ENCODE measurements at places on chromosomes 1 and 21.

GRCh38 chr1:86987446-86987845 lies 73.0 kb downstream of the HS2ST1 start:
- no peaks in the 10 kb centered on the region for H3K36me3 ChIP-seq
- no peaks in the 10 kb centered on the region for H3K4me1 ChIP-seq
- no peaks in the 10 kb centered on the region for H3K27me3 ChIP-seq
- H3K27ac ChIP-seq, result no peak overlapping the region

- H3K27me3 ChIP-seq, result no peaks in the 10 kb centered on the region
- no peaks in the 10 kb centered on the region for H3K4me1 ChIP-seq
- H3K4me3 ChIP-seq, result no peak overlapping the region
- H3K36me3 ChIP-seq, result no peaks in the 10 kb centered on the region
- DNase-seq, result no peak
Measured at GRCh38 chr1:67060811-67061218, 6.9 kb upstream of the SLC35D1 start.

DNA sequence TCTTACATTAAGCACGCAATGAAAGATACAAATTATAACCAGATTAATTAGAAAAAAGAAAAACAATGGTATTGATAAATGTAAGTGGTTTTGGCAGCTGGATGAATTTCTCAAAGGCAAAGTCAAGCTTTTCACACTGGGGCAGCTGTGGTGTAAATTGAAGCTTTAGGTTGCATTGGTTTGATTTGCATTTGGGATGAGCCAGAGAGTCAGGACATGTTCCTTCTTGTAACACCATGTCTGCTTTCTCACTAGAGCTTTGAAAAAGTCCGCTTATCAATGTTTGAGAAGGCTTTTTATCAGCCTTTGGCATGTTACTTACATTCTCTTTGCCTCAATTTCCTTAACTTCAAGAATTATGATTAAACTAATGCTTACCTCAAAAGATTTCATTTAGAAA lies 173.9 kb downstream of the GPATCH2 start:
- DNase-seq, result no peak
- H3K27ac ChIP-seq, result no peak overlapping the region
- no peaks in the 10 kb centered on the region for H3K4me1 ChIP-seq
- H3K36me3 ChIP-seq, result no peaks in the 10 kb centered on the region
- no peaks in the 10 kb centered on the region for H3K27me3 ChIP-seq

DNA sequence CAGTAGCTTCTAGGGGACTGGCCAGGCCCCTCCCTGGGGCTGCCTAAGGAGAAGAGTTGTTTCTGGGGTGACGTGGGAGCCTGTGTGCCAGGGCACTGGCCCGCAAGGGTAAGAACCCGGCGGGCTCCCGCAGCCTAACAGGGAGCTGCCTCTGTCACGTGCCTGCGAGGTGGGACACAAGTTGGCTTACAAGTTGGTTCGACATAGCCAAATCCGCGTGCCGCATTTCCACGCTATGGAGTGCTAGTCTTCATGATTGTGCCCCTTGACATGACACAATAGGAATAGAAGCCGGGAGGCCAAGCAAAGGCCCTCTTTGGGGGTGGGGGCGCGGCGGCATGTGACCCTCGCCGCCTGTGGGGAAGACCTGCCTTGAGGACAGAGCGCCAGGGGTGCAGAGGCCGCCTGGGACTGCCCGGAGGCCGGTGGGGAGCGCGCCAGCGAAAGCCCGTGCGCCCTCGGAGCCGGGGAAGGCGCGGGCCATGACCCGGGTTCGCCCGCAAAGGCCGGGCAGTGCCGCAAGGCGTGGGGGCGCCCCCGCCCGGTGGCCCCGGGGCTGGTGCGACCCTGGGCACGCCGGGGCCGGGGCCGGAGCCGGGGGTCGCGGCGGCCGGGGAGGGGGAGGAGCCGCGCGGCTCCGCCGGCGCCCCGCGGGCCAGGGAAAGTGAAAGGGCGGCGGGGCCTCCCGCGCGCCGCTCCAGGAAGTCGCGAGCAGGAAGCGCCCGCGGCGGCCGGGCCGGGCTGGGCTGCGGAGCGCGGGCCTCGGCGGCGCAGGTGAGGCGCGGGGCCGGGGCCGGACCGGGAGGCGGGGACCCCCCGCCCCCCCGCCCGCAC lies at the start of gene SLC37A1:
SLC37A1 (plus strand) TSS at position 702 of the 834 bp plus-strand sequence. CDS start 4,603 bp downstream, outside the sequence.
- H3K4me1 ChIP-seq, result peaks cover 36% of the 10 kb centered on the region
- no peaks in the 10 kb centered on the region for H3K36me3 ChIP-seq

GRCh38 chr1:155174324-155175280 lies 953 bp downstream of the TRIM46 start:
- H3K4me1 ChIP-seq, result peaks cover 38% of the 10 kb centered on the region
- no peaks in the 10 kb centered on the region for H3K27me3 ChIP-seq
- H3K36me3 ChIP-seq, result no peaks in the 10 kb centered on the region
- peak overlapping the region; percentile 88 for H3K4me3 ChIP-seq

- H3K36me3 ChIP-seq, result no peaks in the 10 kb centered on the region
- H3K27me3 ChIP-seq, result no peaks in the 10 kb centered on the region
- no peak overlapping the region for H3K4me3 ChIP-seq
Measured at GRCh38 chr1:24341260-24341659, 22.1 kb downstream of the GRHL3 start.

DNA sequence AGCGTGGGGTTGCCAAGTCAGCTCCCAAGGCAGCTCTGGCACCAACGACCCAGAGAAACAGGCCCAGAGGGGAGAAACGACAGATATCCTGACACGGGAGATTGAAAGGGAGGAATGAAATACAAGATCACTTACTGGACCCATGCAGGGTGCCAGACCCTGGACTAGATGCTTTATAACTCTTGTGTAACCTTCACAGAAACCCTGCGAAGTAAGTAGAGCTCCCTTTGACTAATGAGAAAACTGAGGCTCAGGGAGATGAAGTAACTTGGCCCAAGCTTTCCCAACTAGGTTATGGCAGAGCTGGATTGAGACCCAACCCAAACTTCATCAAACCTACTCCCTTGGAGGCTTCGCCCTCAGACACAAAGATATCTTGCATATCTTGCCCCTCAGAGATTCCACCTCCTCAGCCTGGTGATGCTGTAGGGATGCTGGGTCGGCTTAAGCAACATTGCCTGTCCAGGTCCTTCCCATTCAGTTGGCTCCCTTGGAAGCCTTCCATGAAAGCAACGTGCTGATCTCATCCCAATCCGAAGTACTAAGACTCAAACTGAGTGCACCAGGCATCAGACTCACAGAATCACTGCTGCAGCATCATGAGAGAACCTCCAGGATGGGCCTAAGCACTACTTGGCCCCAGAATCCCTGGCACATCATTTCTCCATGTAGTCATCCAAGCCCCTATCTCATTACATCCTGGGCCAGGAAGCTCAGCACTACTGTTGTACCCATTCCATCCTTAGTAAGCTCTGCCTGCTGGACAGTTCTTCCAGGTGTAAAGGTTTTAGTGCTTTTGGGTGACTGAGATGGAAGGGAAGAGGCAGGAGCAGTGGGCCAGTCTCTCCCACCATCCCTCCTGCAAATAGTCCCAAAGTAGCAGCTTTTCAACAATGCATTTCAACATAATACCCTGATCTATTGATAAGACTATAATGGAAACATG lies 1.1 kb upstream of the IGSF9 start:
- H3K27ac ChIP-seq, result no peak overlapping the region
- no peak for DNase-seq
- H3K4me3 ChIP-seq, result peak overlapping the region; percentile 56
- no peaks in the 10 kb centered on the region for H3K36me3 ChIP-seq

- no peak overlapping the region for H3K4me3 ChIP-seq
- no peak for DNase-seq
- peaks cover 45% of the 10 kb centered on the region for H3K4me1 ChIP-seq
- no peaks in the 10 kb centered on the region for H3K27me3 ChIP-seq
- peak overlapping the region; percentile 91 for H3K27ac ChIP-seq
Measured at GRCh38 chr1:41494351-41495209, 10.1 kb upstream of the EDN2 start.

GRCh38 chr1:20486457-20487235 lies 636 bp upstream of the CAMK2N1 start:
- H3K4me1 ChIP-seq, result peaks cover 36% of the 10 kb centered on the region
- peak overlapping the region; percentile 85 for H3K27ac ChIP-seq
- H3K36me3 ChIP-seq, result no peaks in the 10 kb centered on the region
- no peaks in the 10 kb centered on the region for H3K27me3 ChIP-seq
- peak overlapping the region; percentile 79 for H3K4me3 ChIP-seq
- DNase-seq, result no peak

DNA sequence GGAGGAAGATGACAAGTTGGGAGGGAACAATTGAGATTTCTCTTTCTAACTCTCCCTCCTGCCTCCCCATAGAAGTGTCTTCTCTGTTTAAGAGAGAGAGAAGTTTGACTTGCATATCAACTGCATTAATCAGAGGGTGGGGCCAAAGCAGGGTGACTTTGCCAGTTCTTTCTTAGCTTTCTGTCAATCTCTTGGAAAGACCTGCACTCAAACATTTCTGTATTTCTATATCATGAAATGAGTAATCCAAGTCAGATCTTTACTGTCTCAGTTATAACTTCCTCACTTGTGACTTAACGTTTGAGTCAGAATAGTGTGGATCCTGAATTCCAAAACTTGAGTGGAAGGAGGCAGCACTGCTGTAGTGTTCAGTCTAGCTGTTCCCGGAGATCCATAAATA lies 180.8 kb upstream of the KCNK2 start:
- no peak for DNase-seq
- H3K36me3 ChIP-seq, result no peaks in the 10 kb centered on the region
- no peak overlapping the region for H3K4me3 ChIP-seq
- H3K4me1 ChIP-seq, result no peaks in the 10 kb centered on the region
- no peaks in the 10 kb centered on the region for H3K27me3 ChIP-seq

DNA sequence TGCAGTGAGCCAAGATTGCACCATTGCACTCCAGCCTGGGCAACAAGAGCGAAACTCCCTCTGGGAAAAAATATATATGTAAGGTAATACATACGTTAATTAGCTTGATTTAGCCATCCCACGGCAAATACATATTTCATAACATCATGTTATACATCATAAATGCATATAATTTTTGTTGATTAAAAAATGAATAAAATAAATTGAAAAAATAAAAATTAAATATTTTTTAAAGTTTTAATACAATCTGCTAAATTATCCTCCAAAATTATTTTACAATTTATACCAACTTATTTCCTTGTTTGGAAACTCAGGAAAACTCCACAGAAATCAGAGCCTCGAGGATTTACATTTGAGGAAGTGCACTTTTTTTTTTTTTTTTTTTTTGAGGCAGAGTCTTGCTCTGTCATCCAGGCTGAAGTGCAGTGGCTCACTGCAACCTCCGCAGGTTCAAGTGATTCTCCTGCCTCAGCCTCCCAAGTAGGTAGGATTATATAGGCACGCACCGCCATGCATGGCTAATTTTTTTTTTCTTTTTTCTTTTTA lies 12.6 kb upstream of the IPO9 start:
- no peak overlapping the region for H3K4me3 ChIP-seq
- no peak for DNase-seq
- peaks cover 70% of the 10 kb centered on the region for H3K36me3 ChIP-seq
- no peaks in the 10 kb centered on the region for H3K4me1 ChIP-seq
- H3K27ac ChIP-seq, result no peak overlapping the region

DNA sequence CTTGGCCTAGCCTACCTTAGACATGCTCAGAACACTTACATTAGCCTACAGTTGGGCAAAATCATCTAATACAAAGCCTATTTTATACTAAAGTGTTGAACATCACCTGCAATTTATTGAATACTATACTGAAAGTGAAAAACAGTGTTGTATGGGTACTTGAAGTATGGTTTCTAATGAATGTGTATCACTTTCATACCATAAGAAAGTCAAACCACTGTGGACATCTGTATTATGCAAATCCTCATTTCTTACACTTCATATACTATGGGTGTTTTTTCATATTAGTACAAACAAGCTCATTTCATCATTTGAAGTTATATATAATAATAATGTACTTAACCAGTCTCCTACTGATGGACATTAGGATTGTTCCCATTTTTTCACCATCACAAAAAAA lies 41.2 kb downstream of the TDRD5 start:
- H3K27ac ChIP-seq, result no peak overlapping the region
- H3K4me3 ChIP-seq, result no peak overlapping the region
- no peaks in the 10 kb centered on the region for H3K27me3 ChIP-seq

- no peaks in the 10 kb centered on the region for H3K27me3 ChIP-seq
- peaks cover 37% of the 10 kb centered on the region for H3K4me1 ChIP-seq
- DNase-seq, result no peak
- no peak overlapping the region for H3K27ac ChIP-seq
- no peaks in the 10 kb centered on the region for H3K36me3 ChIP-seq
- no peak overlapping the region for H3K4me3 ChIP-seq
Measured at GRCh38 chr1:223827193-223827663, 18.5 kb downstream of the TP53BP2 start.

GRCh38 chr1:119116725-119117124 lies 23.7 kb downstream of the WARS2 start:
- no peak for DNase-seq
- no peak overlapping the region for H3K27ac ChIP-seq
- no peaks in the 10 kb centered on the region for H3K36me3 ChIP-seq
- H3K4me1 ChIP-seq, result no peaks in the 10 kb centered on the region
- no peaks in the 10 kb centered on the region for H3K27me3 ChIP-seq

- no peaks in the 10 kb centered on the region for H3K27me3 ChIP-seq
- H3K36me3 ChIP-seq, result no peaks in the 10 kb centered on the region
- no peak overlapping the region for H3K4me3 ChIP-seq
- DNase-seq, result no peak
- peaks cover 28% of the 10 kb centered on the region for H3K4me1 ChIP-seq
Measured at GRCh38 chr1:5504364-5504740, 487.9 kb downstream of the NPHP4 start.

- H3K4me3 ChIP-seq, result no peak overlapping the region
- H3K4me1 ChIP-seq, result no peaks in the 10 kb centered on the region
- no peak for DNase-seq
- H3K27me3 ChIP-seq, result no peaks in the 10 kb centered on the region
- no peak overlapping the region for H3K27ac ChIP-seq
Measured at GRCh38 chr1:77288275-77288674, 6.5 kb downstream of the AK5 start.

DNA sequence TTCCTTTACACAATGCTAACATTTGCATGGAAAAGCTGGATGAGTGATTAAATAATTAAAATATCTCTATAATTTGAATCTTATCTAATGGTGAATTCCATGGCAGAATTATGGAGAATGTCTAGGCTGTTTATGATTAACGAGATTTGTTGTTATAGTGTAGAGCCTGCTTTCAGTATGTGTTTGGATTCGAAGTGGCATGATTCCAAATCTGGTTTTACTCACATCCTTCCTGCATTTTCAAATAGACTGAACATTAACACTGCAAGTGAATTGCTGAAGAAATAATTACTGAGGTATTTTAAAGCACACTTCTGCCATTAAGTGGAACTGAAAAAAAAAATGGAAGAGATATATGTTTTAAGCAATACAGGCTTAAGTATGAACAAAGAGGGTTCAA lies 5.1 kb upstream of the NEK7 start:
- no peak overlapping the region for H3K27ac ChIP-seq
- H3K27me3 ChIP-seq, result no peaks in the 10 kb centered on the region
- no peak for DNase-seq

DNA sequence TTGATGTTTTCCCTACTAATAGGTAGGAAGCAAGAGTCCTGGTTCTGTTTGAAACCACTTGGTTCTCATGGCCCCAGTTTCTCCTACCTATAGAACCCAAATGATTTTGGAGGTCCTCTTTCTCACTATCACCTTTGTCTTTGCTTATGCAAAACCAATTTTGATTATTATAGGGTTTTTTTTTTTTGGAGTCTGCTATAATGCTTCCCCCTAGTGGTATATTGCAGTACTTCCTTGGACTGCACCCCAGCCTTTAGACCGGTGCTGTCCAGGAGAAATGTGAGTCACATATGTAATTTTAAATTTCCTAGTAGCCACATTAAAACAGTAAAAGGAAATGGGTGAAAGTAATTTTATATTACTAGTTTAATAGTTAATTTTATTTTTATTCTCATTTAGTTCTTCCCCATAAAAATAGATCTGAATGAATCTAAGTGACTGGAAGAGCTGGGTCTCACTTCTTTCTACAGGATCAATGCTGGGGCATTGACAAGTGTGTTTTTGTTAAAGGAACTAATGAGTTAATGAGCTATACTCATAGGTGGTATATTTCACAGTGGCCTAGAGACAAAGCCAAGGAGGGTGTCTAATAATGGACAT lies 10.6 kb downstream of the FCMR start:
- no peaks in the 10 kb centered on the region for H3K27me3 ChIP-seq
- H3K36me3 ChIP-seq, result no peaks in the 10 kb centered on the region
- no peak for DNase-seq
- peaks cover 16% of the 10 kb centered on the region for H3K4me1 ChIP-seq
